ENCODE measurements at places on chromosomes 3 and 15. TPM values are rescaled to one million over a fixed set of nuclear protein-coding genes. Genes with fewer than 3 reads are reported as not detected.

DNA sequence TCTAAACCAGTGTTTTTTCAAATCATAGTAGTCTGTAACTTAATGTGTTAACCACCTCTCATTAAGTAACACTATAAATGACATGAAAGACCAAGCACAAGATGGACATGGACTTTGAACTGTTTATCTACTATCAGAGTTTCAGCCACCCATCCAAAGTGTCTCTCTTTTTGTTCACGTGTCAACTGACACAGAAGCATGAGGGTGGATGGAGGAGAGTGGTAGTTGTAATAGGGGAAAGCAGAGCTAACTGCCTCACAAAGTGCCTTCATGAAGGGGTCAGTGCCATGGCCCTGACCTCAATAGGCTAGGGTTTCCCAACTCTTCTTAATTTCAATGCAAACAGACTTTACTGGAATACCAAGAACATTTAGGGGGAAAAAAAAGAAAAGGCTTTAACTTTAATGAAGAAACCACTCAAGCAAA is 32.1 kb upstream of the TRPM7 start:
- no peak overlapping the region for H3K27ac ChIP-seq
- peaks cover 13% of the 10 kb centered on the region for H3K36me3 ChIP-seq
- H3K4me1 ChIP-seq: no peaks in the 10 kb centered on the region
- DNase-seq: no peak
- H3K27me3 ChIP-seq: no peaks in the 10 kb centered on the region
- no peak overlapping the region for H3K4me3 ChIP-seq

GRCh38 chr15:42914728-42915497 is 5.7 kb downstream of the TTBK2 start:
- DNase-seq: no peak
- no peaks in the 10 kb centered on the region for H3K27me3 ChIP-seq
- no peak overlapping the region for H3K27ac ChIP-seq
- no peak overlapping the region for H3K4me3 ChIP-seq
- no peaks in the 10 kb centered on the region for H3K36me3 ChIP-seq

GRCh38 chr15:48493763-48494225 is 151.7 kb downstream of the FBN1 start:
- H3K36me3 ChIP-seq: peaks cover 6% of the 10 kb centered on the region
- peaks cover 10% of the 10 kb centered on the region for H3K4me1 ChIP-seq
- no peak for DNase-seq
- H3K4me3 ChIP-seq: no peak overlapping the region

DNA sequence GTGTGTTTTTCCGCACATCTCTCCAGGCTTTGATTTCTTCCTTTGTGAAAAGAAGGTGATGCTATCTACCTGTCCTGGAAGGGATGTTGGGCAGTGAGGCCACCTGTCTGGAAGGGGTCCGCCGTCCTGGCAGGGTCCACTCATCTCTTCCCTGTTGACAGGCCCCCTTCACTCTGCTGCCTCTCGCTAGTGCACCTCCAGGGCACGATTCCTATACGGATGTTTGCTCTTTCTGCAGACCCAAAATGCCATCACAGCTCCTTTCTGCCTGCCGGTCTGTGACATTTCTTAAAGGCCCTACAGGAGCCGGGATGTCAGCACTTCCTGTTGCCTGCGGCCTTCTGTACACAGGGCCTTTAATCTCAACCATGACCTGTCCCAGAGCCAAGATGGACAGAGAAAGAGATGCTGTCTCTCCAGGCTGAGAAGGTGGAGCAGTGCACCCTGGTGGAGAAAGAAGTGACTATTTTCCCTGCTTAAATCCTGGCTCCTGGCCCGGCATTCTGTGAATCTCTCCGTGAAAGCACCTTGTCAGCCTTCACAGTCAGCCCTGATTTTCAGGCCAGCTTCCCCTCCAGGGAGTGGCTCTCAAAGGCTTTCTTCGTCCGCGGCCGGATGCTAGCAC is 7.4 kb downstream of the FAM3D start:
- no peaks in the 10 kb centered on the region for H3K4me1 ChIP-seq
- no peaks in the 10 kb centered on the region for H3K27me3 ChIP-seq
- no peak overlapping the region for H3K27ac ChIP-seq
- peak; percentile 22 for DNase-seq
- H3K4me3 ChIP-seq: no peak overlapping the region
- no peaks in the 10 kb centered on the region for H3K36me3 ChIP-seq

DNA sequence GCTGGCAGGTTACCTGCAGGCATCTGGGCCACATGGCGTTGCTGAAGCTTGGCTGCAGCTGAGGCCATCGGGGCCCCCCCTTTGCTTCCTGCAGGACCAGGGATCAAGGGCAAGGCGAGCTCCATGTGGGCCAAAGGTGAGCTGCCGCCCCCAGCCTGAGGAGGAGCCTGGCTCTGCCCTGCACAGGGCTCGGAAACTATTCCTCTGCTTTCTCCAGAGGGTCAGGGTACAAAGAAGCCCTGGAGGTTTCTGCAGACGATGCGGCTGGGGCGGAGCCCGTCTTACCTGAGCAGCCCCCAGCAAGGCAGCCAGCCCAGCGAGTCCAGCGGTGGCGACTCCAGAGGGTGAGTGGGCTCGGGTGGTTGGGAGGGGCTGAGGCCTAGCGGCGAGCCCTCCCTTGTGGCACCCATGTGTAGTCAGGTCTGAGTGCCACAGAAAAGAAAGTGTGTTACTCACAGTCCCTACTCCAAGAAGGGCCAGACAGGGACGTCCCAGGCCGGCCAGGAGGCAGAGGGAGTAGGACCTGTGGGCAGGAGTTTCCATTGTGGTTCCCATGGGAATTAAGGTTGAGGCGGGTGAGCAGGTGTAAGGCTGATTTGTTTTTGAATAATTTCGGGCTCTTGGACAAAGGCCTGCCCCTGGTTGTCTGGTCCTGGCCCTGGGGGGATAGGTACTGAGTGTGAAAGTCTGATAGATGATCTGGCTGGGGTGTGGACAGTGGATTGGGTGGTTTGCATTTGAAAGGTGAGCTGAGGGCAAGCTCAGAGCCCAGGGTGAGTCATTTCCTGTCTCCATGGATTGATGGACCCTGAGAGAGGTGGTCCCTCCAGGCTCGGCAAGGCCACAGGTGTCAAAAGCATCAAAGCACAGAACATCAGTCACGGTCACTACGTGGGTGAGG is 25.4 kb downstream of the CFAP100 start:
- peaks cover 11% of the 10 kb centered on the region for H3K27me3 ChIP-seq
- H3K27ac ChIP-seq: no peak overlapping the region
- no peak for DNase-seq
- H3K4me1 ChIP-seq: no peaks in the 10 kb centered on the region

- no peaks in the 10 kb centered on the region for H3K27me3 ChIP-seq
- DNase-seq: no peak
- no peaks in the 10 kb centered on the region for H3K4me1 ChIP-seq
These were observed 105.2 kb upstream of the DCBLD2 start for GRCh38 chr3:99006686-99007085.

GRCh38 chr3:122000936-122001605 is 21.0 kb downstream of the ILDR1 start:
- H3K4me3 ChIP-seq: no peak overlapping the region
- DNase-seq: no peak
- no peaks in the 10 kb centered on the region for H3K27me3 ChIP-seq
- no peaks in the 10 kb centered on the region for H3K4me1 ChIP-seq
- no peak overlapping the region for H3K27ac ChIP-seq
- H3K36me3 ChIP-seq: peaks cover 3% of the 10 kb centered on the region

GRCh38 chr3:41040256-41040655 is 159.0 kb upstream of the CTNNB1 start:
- H3K27me3 ChIP-seq: no peaks in the 10 kb centered on the region
- no peak for DNase-seq
- no peak overlapping the region for H3K27ac ChIP-seq
- H3K36me3 ChIP-seq: no peaks in the 10 kb centered on the region

- no peaks in the 10 kb centered on the region for H3K36me3 ChIP-seq
- H3K27me3 ChIP-seq: no peaks in the 10 kb centered on the region
- peak; percentile 64 for DNase-seq
- H3K27ac ChIP-seq: no peak overlapping the region
- H3K4me1 ChIP-seq: peaks cover 32% of the 10 kb centered on the region
These were observed 453.8 kb upstream of the KCNMB2 start for GRCh38 chr3:178082326-178082906.

DNA sequence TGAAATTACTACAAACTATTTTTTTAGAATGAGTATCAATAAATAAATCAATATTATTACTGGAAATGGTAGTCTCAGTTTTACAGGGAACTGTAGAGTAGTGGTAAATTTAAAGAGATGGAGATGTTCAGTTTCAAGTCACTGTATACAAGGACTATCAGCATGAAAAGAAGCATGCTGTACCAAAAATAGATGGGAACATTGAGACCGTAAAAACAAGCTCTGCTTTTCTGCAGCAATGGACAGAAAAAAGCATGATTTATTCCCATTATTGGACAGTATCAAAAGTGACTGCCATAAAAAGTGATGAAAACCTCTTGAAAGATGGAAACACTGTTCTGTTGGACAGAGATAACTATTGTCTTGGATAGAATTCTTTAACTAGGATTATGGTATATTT is 187.2 kb downstream of the EPHA6 start:
- no peaks in the 10 kb centered on the region for H3K27me3 ChIP-seq
- DNase-seq: no peak
- no peaks in the 10 kb centered on the region for H3K4me1 ChIP-seq
- H3K4me3 ChIP-seq: no peak overlapping the region
- no peak overlapping the region for H3K27ac ChIP-seq

- H3K36me3 ChIP-seq: no peaks in the 10 kb centered on the region
- no peak for DNase-seq
- H3K4me1 ChIP-seq: no peaks in the 10 kb centered on the region
These were observed 636.8 kb downstream of the MECOM start for GRCh38 chr3:169026543-169027182.

DNA sequence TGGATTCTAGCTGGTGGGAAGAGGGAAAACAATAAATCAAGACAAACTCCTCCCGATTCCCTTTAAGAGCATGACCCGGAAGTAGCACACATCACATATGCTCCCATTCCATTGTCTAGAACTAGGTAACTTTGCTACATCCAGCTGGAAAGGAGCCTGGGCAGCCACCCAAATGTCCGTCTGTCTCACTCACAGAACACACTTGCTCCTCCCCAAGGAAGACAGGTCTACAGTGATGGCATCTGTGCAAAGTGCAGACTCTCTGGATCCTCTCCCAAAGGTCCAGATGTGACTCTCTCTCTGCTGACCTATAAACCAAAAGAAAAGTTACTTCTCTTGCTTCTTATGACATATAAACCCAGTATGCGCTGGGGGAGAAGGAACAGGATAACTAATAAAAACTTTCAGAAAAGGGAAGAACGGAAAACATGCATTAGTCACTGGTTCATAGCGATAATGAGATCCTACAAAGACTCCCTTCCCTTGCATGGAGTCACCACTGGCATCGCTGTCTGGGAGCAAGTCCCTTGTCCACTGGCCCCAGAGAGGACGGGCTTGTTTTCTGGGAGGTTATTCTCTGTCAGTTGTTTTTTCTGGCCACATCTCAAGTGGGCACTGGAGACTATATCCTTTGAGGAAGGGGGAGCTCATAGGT is 29.8 kb upstream of the EPHB3 start:
- no peaks in the 10 kb centered on the region for H3K4me1 ChIP-seq
- no peak overlapping the region for H3K27ac ChIP-seq
- DNase-seq: no peak
- no peaks in the 10 kb centered on the region for H3K36me3 ChIP-seq

GRCh38 chr3:18579661-18580060 is 154.5 kb upstream of the SATB1 start:
- no peak overlapping the region for H3K4me3 ChIP-seq
- H3K4me1 ChIP-seq: no peaks in the 10 kb centered on the region
- no peak overlapping the region for H3K27ac ChIP-seq
- H3K36me3 ChIP-seq: no peaks in the 10 kb centered on the region
- H3K27me3 ChIP-seq: no peaks in the 10 kb centered on the region

GRCh38 chr3:38597502-38598060 is 51.9 kb downstream of the SCN5A start:
- peaks cover 14% of the 10 kb centered on the region for H3K36me3 ChIP-seq
- H3K27ac ChIP-seq: no peak overlapping the region
- no peaks in the 10 kb centered on the region for H3K27me3 ChIP-seq
- no peak overlapping the region for H3K4me3 ChIP-seq
- H3K4me1 ChIP-seq: no peaks in the 10 kb centered on the region

GRCh38 chr15:41856716-41857115 is 18.1 kb downstream of the PLA2G4B start:
- DNase-seq: no peak
- no peak overlapping the region for H3K27ac ChIP-seq
- H3K4me1 ChIP-seq: peaks cover 6% of the 10 kb centered on the region
- H3K4me3 ChIP-seq: no peak overlapping the region
- no peaks in the 10 kb centered on the region for H3K36me3 ChIP-seq

GRCh38 chr3:171284308-171285075 is 175.7 kb downstream of the TNIK start:
- no peaks in the 10 kb centered on the region for H3K36me3 ChIP-seq
- H3K27ac ChIP-seq: no peak overlapping the region
- H3K27me3 ChIP-seq: no peaks in the 10 kb centered on the region
- H3K4me1 ChIP-seq: peaks cover 2% of the 10 kb centered on the region

ENTPD3 gene
- 6.1 TPM for total RNA-seq

TMCO5A gene
- not detected for total RNA-seq

SEC62 gene
- 69.9 TPM for total RNA-seq

MYO9A gene
- total RNA-seq: 61.3 TPM

PAK6 gene
- 10.4 TPM for total RNA-seq

CPN2 gene
- total RNA-seq: not detected
